ENCODE measurements at places on chromosomes 4 and X.

GRCh38 chrX:20969565-20969964 is 404.7 kb upstream of the CNKSR2 start:
- no peak for DNase-seq

GRCh38 chr4:44927399-44928380 is 201.3 kb upstream of the GNPDA2 start:
- peak; percentile 53 for DNase-seq

DNA sequence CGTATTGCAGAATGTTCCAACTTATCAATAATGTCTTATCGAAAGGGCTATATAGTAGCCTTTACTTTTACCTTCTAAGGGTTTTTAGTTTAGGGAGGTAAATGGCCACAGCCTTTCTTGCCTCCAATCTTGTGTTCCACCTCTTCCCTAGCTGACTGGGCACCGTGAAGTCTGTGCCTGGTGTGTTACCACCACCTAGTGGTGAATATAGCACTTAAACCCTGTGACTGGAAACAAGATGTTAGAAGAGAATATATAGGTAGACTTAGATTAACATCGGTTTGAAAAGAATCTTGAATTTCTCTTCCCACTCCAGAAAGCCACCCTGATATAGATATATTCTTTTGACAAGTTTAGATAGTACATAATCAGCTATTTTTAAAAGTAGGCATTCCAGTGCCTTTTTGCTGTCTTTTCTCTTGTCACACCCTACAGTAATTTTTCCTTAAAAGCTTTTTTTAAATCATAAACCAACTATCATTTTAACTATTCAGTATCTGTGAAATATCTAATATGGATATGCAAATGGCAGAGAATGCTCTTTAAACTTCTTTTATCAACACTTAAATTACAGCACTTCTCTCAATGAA is 27.8 kb upstream of the ADH7 start:
- peak; percentile 78 for DNase-seq

- DNase-seq: no peak
These were observed 57.0 kb downstream of the PLAC1 start for GRCh38 chrX:134601240-134601765.

DNA sequence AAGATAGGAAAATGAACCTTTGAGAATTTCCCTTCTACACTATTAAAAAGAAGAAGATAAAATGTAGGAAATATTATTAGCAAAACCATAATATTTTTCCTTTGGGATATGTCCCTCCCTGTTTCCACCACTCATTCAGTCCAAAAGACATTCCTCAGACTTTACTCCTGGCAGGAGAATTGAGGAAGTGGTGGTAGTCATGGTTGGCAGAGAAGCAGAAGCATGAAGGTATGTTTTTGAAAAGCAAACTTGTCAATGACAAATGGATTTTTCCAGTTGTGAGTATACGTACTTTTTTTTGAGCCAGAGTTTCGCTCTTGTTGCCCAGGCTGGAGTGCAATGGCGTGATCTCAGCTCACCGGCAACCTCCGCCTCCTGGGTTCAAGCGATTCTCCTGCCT is 13.7 kb downstream of the STAG2 start:
- DNase-seq: no peak

GRCh38 chr4:1666391-1666790 is 17.7 kb downstream of the FAM53A start:
- no peak for DNase-seq

DNA sequence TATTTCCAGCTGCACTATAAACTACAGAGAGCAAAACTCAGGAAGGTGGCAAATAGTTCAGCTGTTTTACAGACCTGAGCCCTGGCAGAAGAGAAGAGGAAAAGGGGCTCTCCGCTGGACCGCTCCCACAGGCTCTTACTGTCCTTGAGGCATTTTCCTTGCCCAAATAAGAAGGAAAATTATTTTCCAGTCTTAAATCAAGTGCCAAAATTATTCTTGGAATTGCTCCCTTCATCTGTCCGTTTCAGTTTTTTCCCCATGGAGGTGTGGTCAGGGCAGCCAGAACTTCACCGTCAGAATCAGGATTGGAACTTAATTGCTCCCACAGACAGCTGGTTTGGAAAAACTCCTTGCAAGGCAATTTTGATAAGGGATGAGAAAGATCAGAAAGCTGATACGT is 35.2 kb upstream of the SPINK2 start:
- DNase-seq: no peak

GRCh38 chrX:153769158-153769864 is 5.3 kb downstream of the PLXNB3 start:
- DNase-seq: peak; percentile 21

- DNase-seq: no peak
These were observed 126.6 kb downstream of the FHDC1 start for GRCh38 chr4:153062652-153063168.

DNA sequence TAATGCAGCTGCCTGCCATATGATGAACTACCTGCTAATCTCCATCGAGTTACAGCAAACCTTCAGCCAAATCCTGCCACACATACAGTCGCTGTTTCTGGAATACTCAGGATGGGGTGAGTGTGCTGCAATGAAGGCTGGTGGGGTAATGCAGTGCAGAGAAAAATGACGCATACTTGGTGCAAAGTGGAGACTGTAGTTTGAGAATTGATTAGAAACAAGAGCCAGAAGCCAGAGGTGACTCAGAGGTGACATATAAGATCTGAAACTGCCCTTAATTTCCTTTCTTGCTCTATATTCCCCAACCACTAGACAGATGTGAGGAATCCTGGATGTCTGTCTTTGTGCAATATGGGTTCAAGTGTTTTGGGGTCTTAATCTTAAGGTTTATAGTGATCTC is 22.0 kb downstream of the C4orf54 start:
- DNase-seq: no peak

DNA sequence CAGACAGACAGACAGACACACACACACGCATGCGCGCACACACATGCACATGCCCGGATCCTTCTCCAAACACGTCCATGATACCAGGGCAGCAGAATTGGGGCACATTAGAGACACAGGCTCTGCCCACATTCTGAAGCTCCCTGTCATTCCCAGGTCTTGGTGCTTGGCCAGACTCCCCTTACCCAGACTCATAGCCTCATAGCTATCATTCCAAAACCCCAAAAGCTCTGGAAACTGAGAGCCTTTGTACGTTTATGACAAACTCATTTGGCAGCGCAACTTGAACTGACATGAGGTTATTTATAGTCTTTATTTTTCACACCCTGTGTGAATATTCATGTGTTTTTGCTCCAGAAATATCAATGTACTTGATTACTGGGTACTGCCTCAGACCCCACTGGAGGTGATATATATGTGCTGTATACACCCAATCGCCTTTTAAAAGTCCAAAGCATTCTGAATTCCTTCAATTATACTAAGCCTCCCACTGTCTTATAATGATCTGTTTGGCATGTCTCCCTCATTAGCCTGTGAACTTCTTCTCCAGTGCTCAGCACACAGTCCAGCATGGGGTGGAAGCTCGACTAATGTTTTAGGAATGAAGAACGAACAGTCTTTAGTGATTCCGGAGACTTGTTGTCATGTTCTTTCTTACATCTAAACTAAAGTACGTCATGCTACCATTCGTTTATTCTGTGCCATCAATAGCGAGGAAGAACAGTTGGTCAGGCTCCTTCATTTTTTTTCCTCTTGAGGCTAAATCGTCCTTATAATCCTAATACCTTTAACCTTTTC is 45.0 kb downstream of the RTL9 start:
- DNase-seq: no peak

GRCh38 chr4:16865897-16866283 is 32.6 kb downstream of the LDB2 start:
- DNase-seq: no peak

GRCh38 chrX:19683817-19684216 is 168.5 kb upstream of the MAP3K15 start:
- no peak for DNase-seq

GRCh38 chrX:104566681-104567501 is 892 bp downstream of the IL1RAPL2 start:
- no peak for DNase-seq

DNA sequence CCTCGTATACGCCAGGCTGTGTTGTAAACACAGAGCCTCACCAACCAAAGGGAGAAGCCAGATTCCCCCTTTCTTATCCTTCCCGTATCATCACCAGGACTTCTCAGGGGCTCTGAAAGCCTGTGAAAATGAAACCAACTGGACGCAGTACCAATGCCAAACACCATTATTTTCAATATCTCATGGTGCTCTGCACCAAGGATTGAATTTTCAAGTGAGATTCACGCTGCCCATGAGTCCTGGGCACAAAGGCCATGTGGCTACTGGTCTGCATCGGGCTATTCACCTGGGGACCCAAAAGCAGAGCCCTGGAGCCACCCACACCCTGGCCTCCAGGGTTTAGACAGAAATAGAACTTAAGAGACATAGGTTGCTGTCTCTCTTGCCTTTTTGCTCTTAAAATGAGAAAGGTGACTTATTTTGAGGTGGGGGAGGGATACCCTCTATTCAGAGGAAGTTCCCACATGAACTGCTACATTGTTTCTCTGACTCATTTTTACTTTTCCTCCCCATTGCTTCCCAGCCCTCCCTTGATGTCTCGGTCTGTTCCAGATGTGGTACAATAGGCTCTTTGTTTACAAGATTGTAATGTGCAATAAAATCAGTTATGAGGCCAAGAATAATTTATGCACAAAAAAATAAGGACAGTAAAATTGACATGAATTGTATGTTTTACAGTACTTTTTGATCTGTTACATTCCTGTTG is 55.4 kb downstream of the MAML3 start:
- no peak for DNase-seq

- no peak for DNase-seq
These were observed 10.1 kb upstream of the CXCL8 start for GRCh38 chr4:73730292-73730691.

DNA sequence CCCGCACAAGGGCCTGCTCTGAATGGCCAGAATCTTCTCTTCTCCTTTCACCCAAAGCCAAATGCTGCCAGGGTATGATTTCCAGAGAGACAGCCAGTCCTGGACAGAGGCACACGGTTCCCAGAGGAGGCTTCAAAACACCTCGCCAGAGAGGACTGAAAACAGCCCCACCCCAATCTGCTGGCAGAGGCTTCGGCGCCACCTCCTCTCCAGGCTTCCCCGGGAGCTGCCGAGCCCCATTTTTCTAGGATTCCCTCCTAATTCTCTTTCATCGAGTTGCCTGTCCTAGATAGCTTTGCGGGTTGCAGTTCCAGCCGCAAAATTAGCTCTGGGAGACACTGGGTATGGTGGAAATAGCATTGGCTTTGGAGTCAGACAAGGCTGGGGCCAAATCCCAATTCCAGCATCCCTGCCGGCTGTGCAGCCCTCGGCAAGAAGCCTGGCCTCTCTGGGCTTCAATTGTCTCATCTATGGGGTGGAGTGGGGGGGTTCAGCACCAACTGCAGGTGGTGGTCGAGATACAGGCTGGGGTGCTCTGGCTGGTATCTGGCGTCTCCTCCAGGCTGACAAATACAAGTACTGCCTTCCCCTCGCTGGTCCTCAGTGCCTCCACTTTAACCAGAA is 22.6 kb downstream of the PPP2R2C start:
- DNase-seq: no peak

- no peak for DNase-seq
These were observed 48.3 kb downstream of the MEPE start for GRCh38 chr4:87881115-87881514.

DNA sequence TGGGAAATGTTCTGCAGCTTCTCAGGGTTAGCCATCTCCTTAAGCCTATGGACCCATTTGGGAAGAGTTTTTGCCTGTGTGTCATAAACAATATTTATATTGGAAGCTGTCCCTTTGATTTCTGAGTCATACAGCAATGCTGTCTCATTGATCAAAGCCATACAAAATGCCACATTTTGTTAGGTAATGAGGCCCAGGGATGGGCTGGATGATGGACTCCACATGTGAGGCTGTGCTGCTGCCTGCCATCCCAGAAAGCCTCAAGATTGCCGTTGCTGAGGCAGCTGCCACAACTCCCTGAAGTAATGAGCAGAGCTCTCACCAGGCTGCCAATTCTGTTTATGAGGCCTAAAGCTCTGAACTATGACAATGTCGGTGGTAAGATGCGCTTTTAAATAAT is 12.2 kb upstream of the GJB1 start:
- no peak for DNase-seq

DNA sequence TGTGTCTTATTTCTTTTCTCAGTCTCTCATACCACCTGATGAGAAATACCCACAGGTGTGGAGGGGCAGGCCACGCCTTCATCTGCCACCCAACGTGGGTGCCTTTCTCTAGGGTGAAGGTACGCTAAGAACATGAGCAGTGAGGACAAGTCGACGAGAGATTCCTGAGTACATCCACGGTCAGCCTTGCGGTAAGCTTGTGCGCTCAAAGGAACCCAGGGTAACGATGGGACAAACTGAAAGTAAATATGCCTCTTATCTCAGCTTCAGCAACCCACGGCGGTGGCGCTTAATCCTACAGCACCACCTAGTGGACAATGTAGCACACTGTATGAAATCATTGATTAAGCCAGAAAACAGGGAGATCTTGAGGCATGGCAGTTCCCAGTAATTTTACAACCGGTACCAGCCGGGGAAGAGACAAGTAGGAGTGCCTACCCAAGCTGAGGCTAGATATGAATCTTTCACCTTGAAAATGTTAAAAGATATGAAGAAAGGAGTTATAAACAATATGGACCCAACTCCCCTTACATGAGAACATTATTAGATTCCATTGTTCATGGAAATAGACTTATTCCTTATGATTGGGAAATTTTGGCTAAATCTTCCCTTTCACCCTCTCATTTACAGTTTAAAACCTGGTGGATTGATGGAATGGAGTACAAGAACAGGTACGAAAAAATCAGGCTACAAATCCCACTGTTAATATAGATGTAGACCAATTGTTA is 63.0 kb downstream of the ZNF732 start:
- DNase-seq: peak; percentile 70

GRCh38 chrX:23861215-23861896 is 46.4 kb downstream of the APOO start:
- DNase-seq: no peak

- no peak for DNase-seq
These were observed 314.5 kb upstream of the HS3ST1 start for GRCh38 chr4:11743236-11743635.

DNA sequence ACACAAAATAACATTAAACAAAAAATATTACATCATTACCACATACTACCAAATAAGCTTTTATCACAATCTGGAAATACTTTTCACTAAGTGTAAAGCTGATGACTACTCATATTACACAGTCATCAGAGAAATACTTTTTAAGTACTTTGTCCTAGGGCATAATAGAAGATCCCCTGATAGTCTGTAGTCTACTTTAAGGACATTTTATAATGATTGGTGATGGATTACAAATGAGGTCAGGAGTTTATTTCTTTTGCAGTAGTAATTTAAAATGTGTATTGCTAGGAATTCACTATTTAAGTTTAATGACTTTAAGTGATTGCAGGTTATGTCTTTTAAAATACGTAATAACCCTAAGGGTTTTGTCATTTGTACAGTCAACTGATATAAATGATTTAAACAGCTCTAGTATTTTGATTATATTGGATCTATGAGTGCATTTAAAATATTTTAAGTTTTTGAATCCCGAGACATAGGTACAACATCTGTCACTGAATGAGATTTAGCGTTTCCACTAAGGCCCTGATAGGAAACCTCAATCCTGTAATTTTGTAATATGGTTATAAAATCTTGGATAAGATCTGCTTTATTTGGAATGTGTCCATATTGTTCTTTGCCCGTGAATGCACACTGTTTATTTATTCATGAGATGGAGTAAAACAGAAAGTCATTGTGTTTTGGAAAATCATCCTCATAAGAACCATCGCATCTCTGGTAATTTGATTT is 189.5 kb downstream of the ARAP2 start:
- no peak for DNase-seq

GRCh38 chr4:103091601-103092223 is 7.9 kb downstream of the BDH2 start:
- peak; percentile 48 for DNase-seq

Measured in D341Med (cell line).